Left lung (tissue), 14 donors: ENCODE measurements at places on chromosomes 4 and X. TPM values are rescaled to one million over a fixed set of nuclear protein-coding genes. Genes with fewer than 3 reads are reported as not detected.

GRCh38 chrX:134692233-134692632 lies 34.0 kb upstream of the PLAC1 start:
- no peak overlapping the region for H3K27ac ChIP-seq
- H3K27me3 ChIP-seq: no peaks in the 10 kb centered on the region
- no peaks in the 10 kb centered on the region for H3K4me1 ChIP-seq

DNA sequence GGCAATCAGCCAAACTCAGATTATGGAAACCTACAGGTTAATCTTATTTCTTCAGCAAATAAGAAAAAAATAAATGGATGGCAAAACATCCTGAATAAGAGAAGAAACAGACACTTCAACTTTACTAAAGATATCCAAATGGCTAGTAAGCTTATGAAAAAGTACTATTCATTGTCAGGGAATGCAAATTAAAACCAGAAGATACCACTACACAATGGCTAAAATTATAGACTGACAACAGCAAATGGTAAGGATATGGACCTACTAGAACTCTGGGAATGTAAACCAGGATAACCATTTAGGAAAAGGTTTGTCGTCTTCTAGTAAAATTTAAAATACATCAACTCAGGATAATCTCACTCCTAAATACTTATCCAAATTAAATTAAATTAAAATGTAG lies 24.3 kb downstream of the GRSF1 start:
- no peak overlapping the region for H3K27ac ChIP-seq
- peaks cover 21% of the 10 kb centered on the region for H3K36me3 ChIP-seq
- H3K27me3 ChIP-seq: no peaks in the 10 kb centered on the region
- no peak overlapping the region for H3K4me3 ChIP-seq
- DNase-seq: no peak

GRCh38 chr4:11424000-11424399 lies 4.7 kb downstream of the HS3ST1 start:
- no peak for DNase-seq
- H3K4me3 ChIP-seq: no peak overlapping the region
- H3K36me3 ChIP-seq: no peaks in the 10 kb centered on the region
- no peaks in the 10 kb centered on the region for H3K4me1 ChIP-seq
- H3K27me3 ChIP-seq: peaks cover 29% of the 10 kb centered on the region
- H3K27ac ChIP-seq: no peak overlapping the region

DNA sequence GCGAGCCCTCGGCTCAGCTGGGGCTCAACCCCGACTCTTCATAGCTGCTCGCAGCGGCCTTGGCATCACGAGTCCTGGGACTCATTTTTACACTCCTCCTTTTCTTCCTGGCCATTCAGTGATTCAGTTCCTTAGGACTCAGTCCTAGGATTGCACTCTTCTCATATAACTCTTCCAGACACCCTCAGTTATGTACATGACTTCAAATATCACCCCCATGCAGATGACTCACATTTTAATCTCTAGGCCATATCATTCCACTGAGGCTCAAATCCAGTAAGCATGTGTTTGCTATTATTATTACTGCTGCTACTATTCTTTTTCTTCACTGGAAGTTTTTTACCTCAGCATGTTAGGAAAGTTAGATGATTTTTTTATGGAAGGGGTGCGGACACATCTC lies 14.4 kb downstream of the ITGB1BP2 start:
- no peak for DNase-seq
- no peak overlapping the region for H3K27ac ChIP-seq
- no peak overlapping the region for H3K4me3 ChIP-seq
- H3K4me1 ChIP-seq: no peaks in the 10 kb centered on the region
- no peaks in the 10 kb centered on the region for H3K36me3 ChIP-seq

GRCh38 chrX:131812847-131813825 lies 210.0 kb upstream of the STK26 start:
- no peaks in the 10 kb centered on the region for H3K36me3 ChIP-seq
- peak overlapping the region; percentile 27 for H3K4me3 ChIP-seq
- peak overlapping the region; percentile 80 for H3K27ac ChIP-seq
- H3K4me1 ChIP-seq: no peaks in the 10 kb centered on the region
- DNase-seq: peak; percentile 83

CLCN4 gene
- polyA plus RNA-seq: 5.4 TPM
